ENCODE measurements at places on chromosomes 5 and 9.

DNA sequence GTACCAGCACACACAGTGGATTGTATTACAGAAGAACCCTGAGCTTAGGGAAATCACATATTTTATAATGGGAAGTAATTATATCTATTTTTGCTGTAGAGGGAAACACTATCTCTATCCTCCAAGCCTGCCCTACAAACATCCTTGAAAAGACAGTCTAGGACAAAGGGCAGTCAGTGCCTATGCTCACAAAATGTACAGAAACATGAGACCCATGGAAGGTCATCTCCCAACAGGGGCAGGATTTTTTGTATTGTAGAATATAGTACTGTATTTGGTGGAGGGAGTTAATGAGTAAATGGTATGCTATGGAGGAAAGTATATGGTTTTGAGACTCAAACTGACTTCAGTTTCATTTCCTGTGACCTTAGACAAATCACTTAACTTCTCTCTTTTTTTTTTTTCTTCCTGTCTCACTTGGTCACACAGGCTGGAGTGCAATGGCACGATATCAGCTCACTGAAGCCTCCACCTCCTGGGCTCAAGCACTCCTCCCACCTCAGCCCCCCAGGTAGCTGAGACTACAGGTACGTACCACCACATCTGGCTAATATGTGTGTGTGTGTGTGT lies 5.8 kb upstream of the RAB14 start:
- no peak for DNase-seq

DNA sequence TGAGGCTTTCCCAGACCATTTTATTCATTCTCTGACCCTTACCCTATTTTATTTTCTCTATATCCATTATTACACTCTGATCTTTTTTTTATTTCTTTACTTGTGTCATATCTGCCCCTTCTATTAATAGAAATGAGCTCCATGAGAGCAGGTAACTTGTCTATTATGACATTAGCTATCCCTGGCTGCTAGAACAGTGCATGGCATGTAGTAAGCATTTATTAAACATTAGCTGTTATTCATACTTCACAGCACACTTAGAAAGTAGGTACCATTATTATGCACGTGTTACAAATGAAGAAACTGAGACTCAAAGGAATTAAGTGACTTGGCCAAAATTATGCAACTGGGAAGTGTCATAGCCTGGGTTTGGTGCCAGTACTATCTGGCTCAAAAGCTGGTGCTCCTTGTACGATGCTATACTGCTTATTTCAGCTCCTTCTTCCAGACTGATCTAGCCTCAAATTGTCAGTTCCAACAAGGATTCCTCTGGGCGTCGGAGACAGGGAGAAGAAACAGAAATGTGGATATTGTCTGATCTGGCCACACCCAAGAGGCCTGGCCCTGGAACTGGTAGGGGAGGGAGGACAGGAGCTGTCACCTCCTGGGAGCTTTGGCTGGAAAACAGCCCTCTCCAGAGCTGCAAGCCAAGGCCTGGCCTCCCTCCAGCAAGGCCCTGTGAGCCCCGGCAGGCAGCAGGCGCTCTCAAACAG lies 10.8 kb upstream of the NIPAL4 start:
- DNase-seq, result peak; percentile 11

DNA sequence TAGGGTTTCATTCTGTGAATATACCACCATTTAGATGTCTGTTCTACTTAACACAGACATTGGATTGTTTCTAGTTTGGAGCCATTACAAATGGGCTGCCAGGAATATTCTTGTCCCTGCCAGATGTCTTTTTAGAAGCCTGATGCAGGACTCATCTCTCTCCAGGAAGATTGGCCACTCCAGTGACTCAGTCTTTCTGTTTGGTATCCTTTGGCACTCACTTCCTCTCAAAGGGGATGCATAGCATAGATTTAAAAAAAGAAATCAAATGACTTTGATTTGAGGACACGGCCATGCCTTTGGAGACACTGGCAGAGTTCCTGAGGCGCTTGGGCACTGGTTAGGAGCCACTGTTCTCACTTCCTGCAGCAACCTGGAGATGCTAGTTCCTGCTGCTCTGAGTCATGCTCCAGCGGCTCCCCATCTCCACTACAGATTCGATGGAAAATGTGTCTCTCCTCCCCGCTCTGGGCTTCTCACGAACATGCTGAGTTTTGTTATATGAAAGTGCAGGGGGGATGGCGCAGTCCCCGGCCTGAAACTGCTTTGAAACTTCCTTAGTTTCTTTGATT lies 3.5 kb upstream of the ZNF366 start:
- peak; percentile 91 for DNase-seq

GRCh38 chr5:163964671-163965070 lies 459.3 kb downstream of the MAT2B start:
- DNase-seq, result no peak

GRCh38 chr5:58322453-58322852 lies 137.4 kb downstream of the PLK2 start:
- DNase-seq, result peak; percentile 43

DNA sequence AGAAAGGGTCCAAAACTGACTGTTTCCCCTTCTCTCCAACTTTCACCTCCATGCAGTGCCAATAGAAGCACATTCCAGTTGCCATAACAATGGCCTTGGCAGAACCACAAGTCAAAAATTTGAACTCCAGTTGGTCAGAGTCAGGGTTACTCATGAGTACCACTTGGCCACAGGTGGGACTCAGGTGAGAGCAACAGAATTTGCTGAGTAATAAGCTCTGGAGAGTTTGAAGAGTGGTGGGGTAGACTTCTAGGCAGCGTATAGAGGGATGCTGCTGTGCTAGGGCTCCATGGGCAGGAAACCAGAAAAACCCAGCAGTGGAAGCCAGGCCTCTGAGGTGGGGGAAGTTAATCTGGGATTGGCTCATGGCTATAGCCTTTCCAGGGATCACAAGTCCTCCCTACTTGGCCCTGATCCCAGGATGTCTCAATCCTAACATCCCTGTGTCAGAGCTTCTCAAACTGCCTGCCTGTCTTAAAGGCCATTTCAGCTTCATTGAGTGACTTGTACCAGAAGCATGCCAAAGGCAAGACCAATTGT lies 30.2 kb downstream of the SNX18 start:
- DNase-seq, result peak; percentile 78

DNA sequence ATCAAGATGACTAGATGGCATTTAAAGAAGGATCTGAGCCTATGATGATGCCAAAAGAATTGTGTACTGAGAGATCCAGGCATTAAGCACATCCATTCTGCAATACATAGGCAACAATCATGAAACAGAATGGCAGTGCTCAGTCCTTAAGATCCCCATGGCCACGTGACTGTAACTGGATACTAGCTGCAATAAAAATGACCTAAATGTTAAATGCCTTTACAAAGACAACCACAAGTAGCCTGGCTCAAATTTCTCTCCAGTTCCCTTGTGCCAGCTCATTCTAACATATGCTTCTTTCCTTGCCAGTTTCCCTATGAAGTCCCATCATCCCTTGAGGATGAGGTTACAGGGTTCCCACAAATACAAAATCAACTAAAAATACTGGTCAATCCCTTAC lies 148.3 kb upstream of the GHR start:
- DNase-seq, result no peak

DNA sequence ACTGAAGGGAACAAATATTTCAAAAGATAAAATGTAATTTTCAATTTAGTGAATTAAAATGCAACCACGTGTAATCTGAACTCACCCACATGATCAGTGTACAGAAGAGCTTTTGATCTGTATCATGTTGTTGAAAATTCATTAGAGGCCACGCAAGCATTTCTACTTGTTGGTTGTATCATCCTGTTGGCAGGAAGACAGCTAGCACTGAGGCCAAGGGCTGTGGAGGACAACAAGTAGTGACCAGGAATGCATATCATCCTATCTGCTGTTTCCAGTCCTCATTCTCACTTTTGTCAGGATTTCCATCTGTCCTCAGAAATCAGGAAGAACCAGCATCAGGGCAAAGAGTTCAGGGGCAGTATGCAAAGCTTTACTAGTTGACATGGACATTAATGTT lies 29.9 kb upstream of the CKS2 start:
- no peak for DNase-seq

- DNase-seq, result no peak
Measured at GRCh38 chr5:78735834-78736463, 87.4 kb upstream of the LHFPL2 start.

- DNase-seq, result peak; percentile 77
Measured at GRCh38 chr9:121888438-121888775, 204.7 kb downstream of the TTLL11 start.

GRCh38 chr9:133148199-133149129 lies 15.2 kb downstream of the GBGT1 start:
- peak; percentile 45 for DNase-seq

DNA sequence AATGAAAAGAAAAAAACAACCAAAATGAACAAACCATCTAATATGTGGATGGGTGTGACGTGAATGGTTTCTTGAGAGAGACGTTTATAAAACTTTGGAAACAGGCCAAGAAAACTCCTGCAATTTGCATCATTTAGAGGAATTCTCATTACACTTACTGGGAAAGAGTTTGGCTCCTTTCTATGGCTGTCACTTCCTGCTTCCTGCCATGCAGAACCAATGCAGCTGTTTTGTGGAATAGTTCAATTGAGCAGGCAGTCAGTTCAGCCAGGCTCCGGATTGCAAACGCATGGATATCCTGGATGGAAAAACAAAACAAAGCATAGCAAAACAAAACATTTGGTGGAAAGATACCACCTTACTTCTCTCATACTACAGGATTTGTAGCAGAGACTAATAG lies 36.6 kb downstream of the FAM114A2 start:
- DNase-seq, result no peak

DNA sequence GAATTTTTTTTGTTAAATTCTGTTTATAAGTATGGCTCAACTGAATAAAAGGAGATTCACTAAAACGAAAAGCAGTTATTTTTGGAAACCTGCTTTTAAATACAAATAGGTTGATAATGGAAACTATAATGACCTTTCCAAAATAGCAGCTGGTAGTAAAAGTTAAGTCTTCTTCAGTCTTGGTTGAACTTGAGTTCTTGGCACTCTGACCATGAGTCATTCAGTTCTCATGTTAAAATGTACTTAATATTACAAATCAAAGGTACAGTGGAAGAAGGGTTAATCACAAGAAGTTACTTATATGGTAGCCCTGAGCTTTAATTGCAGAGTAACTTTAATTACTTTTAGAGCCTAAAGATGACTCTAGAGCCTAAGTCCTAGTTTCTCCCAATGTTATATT lies 62.1 kb downstream of the KLF9 start:
- no peak for DNase-seq

DNA sequence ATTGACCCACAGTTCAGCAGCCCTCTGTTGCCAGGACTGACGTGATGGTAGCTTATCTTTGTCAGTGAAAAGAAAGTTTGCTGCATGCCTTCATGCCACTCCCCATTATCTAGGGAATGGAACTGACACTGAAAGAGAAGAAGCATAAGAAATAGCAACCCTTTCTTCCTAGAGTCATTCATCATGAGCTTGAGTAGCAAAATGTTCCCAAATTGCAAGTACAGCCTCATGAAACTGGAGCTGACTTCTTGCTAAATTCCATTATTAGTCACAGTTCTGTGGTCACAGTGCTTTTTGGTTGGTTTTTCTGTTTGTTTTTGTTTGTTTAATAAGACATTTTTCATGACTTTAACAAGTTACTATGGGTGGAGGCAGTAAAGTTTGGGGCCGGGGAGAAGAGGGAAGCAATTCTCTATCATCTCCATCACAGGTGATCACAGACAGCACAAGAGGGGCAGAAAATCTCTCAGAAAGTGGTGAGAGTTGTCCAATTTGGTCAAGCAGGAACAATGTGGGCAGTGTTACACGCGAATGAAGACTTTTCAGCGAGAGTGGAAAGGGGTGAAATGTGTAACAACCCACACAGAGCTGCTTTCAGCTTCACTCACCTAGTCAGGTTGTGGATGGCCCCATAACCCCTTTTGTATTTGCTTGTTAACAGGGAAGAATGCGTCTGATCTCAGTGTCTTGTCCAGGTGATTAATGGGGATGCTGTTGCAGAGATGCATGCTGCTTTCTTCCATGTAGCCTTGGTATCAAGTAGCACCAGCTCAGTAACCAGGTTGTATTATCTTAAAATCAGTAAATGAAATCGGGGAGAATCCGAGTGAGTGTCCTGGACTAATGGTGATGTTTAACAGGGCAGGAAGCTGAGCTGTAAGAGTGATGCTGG lies 440.4 kb downstream of the DMRT2 start:
- no peak for DNase-seq

- DNase-seq, result no peak
Measured at GRCh38 chr9:99411479-99412115, 189.5 kb downstream of the SEC61B start.

- no peak for DNase-seq
Measured at GRCh38 chr9:10562581-10563343, 50.0 kb downstream of the PTPRD start.
